AG04449 (cell line): ENCODE measurements at places on chromosomes 11 and 22.
A peak's percentile ranks its signal among the peaks of the same experiment; 100 is the strongest.

GRCh38 chr11:86765878-86766277, 34.5 kb upstream of the PRSS23 start:
- DNase-seq: no peak

GRCh38 chr22:29641700-29642330, 38.4 kb downstream of the NF2 start:
- no peak for DNase-seq

- no peak for DNase-seq
Measured at GRCh38 chr11:118258410-118258809, 5.7 kb downstream of the MPZL2 start.

GRCh38 chr22:21865041-21865440, 2.4 kb downstream of the MAPK1 start:
- peak; percentile 53 for DNase-seq

DNA sequence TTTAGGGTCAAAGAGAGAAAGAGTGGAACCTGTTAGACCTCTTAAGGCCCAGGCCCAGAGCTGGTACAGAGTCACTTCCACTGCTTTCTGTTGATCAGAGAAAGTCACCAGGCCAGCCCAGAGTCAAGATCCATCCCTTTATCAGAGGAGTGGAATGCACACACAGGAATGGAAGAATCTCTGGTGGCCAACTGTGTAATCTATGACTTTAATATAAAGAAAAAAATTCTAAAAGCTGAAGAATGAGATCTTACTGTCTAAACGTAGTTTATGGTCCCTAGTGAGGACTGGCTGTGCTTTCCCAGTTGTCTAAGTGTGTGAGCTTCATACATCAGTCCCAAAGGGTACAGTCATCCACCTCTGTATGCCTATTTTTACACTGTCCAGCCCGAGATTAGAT, 51.0 kb downstream of the PPFIBP2 start:
- no peak for DNase-seq

DNA sequence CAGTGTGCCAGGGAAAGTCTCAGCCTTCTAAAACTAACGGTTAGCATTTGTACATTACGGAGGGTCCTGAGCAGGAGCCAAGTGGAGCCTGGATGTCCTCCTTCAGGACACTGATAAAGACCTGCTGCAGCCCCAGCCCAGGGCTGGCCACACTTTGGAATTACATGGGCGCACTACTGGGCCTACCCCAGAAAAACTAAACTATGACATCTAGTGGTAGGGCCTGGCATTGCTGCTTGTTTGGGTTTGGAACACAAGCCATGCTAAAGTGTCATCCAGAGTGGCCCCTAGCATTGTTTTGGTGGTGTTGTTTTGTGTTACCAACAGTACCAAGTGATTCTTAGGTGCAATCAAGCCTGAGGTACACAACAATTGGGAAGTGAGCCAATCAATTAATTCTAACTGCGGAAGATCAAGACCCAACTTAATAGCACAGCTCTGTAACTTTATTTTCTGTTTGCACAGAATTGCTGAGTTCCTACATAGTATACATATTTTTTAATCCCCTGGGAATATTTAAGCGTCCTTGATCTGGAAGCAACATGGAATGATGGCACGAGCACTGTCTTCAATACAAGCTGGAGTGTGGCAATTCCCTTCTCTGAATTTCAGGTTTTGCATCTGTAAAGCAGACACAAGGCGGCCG, 340.7 kb downstream of the LARGE1 start:
- no peak for DNase-seq
